LHCN-M2 (cell line): ENCODE measurements at places on chromosomes 12 and 14. TPM values are rescaled to one million over a fixed set of nuclear protein-coding genes. Genes with fewer than 3 reads are reported as not detected.

GRCh38 chr12:123720141-123720814 is 8.1 kb downstream of the ATP6V0A2 start:
- no peak for DNase-seq

DNA sequence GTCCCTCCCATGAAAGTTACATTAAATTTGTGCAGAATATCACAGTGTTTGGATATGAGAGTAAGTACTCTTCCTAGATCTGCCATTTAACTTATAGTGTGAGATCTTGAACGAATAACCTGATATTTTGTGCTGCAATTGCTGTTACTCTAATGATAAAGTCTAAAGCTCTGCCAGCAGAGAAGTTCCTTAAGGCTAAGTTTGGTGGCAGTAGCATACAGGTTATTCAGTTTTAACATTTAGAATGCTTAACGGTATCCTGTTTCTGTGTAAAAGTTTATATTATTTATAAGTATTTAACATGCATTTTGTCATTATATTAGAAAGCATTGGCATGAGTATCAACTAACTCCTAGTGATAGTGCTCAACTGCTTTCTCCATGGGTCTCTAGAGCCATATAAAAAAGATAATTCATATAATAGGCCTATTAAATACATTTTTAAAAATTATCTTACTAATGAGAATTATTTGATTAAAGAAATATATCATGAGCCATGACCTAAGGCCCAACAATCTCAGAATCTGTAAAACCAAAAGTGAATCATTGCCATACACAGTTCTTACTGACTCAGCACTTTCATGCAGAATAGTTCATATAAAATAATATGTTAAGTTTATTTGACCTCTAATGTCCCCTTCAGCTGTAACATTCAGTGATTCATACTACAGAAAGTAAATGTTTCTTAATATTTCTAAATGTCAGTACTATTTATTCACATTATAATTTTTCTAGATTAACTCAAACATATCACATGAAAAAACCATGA is 1058.6 kb downstream of the TRHDE start:
- DNase-seq = no peak

GRCh38 chr12:28158353-28158752 is 31.9 kb upstream of the CCDC91 start:
- DNase-seq = no peak

GRCh38 chr14:84544486-84545131 is 985.3 kb upstream of the FLRT2 start:
- DNase-seq = no peak

DNA sequence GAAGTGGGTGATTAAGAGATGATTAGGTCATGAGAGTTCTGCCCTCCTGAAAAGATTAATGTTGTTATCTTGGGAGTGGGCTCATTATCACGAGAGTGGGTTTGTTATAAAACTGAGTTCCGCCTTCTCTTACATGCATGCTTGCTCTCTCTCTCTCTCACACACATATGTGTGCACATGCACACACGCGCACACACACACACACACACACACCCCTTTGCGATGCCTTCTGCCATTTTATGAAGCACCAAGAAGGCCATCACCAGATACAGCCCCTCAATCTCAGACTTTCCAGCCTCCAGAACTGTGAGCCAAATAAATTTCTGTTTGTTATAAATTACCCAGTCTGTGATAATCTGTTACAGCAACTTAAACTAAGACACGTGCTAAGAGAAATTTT is 5.7 kb upstream of the SLC41A2 start:
- DNase-seq = no peak

DNA sequence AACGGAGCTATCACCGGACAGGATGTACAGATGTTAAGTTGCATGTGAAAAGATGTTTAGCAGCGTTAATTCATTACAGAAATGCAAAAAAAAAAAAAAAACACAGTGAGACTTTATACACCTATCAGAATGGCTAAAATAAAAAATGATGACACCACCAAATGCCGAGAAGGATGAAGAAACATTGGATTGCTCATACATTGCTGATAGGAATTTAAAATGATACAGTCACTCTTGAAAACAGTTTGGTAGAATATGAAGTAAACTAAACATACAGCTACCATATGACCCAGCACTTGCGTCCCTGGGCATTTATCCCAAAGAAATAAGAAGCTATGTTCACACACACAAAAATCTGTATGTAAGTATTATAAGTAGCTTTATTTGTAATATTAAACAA is 574.1 kb downstream of the SLC16A7 start:
- DNase-seq = no peak

DNA sequence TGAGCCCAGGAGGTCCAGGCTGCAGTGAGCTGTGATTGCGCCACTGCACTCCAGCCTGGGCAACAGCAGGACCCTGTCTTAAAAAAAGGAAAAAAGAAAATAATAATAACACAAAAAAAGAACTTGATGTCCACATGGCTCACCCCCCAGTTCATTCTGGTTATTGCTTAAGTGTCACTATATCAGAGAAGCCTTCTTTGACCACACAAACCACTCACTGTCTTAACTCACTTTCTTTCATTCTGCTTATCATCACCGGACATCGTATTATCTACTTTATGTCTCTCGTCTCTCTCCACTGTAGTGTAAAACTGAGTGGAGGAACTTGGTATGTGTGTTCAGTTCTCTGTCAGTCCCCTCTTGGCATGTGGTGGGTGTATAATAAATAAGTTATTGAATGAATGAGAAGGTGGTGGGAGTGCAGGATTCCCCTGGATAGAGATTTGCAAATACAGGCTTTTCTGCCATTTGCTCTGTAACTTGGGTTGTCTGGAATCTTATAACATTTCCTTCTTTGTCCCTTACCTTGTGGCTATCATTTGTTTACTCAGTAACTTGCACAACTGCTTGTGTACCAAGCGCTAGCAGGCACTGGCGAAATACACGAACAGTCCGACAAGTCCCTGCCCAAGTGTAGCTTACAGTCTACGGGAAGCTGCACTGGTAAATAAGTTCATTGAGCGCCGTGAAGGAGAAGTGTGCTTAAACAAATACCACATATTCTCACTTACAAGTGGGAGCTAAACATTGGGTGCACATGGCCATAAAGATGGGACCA is 86.6 kb upstream of the TRAF3 start:
- no peak for DNase-seq

DNA sequence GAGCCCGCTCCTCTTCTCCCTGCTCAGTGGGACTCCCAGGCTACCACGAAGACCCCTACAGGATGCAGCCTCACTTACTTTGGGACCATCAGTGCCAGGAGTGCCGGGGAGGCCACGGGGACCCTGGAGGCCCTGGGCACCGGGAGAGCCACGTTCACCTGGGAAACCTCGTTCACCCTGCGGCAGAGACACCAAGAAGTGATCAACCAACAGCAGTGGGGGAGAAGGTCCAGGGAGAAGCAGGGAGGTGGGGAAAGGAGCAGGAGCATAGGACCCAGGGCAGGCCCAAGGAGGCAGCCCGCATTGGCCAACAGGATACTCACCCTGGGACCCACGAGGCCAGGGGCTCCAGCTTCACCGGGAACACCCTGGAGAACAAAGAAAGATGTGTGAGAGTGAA is 19.4 kb downstream of the TMEM106C start:
- no peak for DNase-seq

GRCh38 chr14:81222126-81222525 is 1.4 kb upstream of the GTF2A1 start:
- no peak for DNase-seq

- no peak for DNase-seq
Measured at GRCh38 chr14:101767618-101768362, 6.3 kb downstream of the PPP2R5C start.

DNA sequence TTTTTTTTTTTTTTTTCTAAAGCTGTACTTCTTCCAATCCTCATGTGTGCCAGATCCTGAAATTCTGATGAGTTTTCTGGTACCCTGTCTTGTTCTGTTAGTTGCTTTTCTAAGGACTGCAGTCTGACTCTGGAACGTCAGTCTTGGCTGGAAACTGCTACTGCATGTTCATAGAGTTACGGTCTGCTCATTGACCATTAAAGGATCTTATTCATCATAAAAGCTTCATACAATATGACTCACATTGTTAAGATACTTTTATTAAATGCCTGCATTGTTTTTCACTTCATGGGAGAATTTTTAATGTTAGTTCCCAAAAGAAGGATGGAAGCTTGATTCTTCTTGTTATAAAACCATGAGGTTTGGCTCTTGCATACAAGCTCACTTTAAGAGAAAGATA is 233.6 kb downstream of the SYT10 start:
- DNase-seq = no peak

GRCh38 chr12:104928036-104928745 is 29.9 kb downstream of the SLC41A2 start:
- DNase-seq = no peak

DNA sequence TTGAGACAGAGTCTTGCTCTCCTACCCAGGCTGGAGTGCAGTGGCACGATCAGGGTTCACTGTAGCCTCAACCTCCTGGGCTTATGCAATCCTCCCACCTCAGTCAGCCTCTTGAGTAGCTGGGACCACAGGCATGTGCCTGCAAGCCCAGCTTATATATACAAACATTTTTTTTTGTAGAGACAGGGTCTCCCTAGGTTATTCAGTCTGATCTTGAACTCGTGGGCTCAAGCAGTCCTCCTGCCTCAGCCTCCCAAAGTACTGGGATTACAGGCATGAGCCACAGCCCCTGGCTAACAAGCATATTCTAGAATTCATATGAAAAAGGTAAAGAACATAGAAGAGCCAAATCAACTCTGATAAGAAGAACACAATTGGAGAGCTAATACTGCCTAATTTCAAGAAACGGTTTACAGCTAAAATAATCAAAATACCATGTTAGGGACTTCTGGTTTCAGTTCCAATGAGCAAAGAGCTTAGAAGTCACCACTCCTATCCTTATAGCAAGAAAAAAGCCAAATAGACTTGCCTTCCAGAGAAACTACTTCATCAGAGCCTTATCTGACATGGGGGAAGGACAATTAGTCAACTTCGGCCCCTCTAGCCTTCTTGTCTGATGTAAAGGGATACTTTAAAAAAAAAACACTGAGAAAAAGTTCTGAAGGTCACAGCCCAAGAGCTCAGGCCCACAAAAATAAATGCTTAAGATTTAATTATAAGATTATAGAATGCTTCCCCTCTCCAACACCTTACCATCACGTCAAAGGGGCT is 37.6 kb downstream of the TMEM116 start:
- DNase-seq = no peak

- DNase-seq = no peak
Measured at GRCh38 chr14:30369502-30370180, 189.3 kb upstream of the G2E3 start.

GRCh38 chr14:101927859-101928258 is 36.5 kb upstream of the DYNC1H1 start:
- peak; percentile 93 for DNase-seq

DNA sequence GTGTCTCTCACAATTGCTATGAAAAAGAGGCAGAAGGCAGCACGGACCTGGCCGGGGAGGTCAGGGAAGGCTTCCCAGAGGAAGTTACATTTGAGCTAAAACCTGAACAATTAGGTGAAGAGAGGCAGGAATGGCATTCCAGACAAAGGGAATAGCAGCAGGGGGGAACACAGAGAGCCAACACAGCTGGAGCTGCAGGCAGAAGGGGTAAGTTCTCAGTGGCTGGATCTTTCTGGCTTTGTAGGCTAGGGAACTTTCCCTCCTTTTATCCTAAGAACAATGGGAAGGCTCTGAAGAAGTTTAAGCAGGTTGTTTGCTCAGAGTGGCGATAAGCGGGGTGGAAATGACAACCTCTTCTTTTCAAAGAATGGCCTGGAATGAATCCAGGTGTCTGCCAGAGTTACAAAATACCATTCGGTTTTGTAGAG is 100.0 kb downstream of the PRIMA1 start:
- DNase-seq = no peak

- no peak for DNase-seq
Measured at GRCh38 chr14:60681271-60681670, 32.0 kb upstream of the SIX1 start.

The BRMS1L gene
- 5.7 and 8.3 TPM in 2 replicates for total RNA-seq

The POTEM gene
- total RNA-seq = not detected in 2 replicates

The SLC6A15 gene
- total RNA-seq = 27.0 and 30.8 TPM in 2 replicates

The LAG3 gene
- 0.23 and 0.45 TPM in 2 replicates for total RNA-seq

The EXOC3L4 gene
- 0.40 and 1.3 TPM in 2 replicates for total RNA-seq

The CEP170B gene
- 30.3 and 32.7 TPM in 2 replicates for total RNA-seq

The SLC5A8 gene
- not detected in 2 replicates for total RNA-seq

The LRRC23 gene
- 4.0 and 5.3 TPM in 2 replicates for total RNA-seq
